ENCODE measurements at places on chromosomes 6 and 20.

DNA sequence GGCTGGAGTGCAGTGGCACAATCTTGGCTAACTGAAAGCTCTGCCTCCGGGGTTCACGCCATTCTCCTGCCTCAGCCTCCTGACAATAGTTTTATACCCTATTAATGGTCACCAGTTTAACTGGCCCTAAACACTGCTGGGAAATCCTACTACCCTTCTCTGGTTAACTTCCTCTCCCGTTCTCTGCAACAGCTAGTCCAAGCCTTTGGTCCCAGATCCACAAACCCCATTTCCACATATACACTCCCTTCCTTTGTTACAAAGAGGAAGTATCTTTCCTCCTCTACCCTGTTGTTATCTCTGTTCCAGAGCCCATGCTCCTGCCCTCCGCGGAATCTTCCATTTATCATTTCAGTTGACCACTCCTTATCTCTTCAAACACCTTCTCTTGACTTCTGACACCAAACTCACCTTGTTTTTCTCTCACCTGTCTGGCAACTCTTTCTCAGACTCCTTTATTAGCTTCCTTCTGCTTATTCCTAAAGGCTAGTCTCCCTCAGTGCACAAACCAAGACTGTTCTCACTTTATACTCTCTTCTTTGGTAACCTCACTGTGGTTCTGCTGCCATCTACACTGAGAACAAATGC is 25.0 kb upstream of the TBC1D22B start:
- DNase-seq: no peak

GRCh38 chr6:134267917-134268361 is 50.0 kb downstream of the SGK1 start:
- DNase-seq: peak; percentile 86

GRCh38 chr6:31558631-31559500 is 11.5 kb downstream of the NFKBIL1 start:
- peak; percentile 41 for DNase-seq

DNA sequence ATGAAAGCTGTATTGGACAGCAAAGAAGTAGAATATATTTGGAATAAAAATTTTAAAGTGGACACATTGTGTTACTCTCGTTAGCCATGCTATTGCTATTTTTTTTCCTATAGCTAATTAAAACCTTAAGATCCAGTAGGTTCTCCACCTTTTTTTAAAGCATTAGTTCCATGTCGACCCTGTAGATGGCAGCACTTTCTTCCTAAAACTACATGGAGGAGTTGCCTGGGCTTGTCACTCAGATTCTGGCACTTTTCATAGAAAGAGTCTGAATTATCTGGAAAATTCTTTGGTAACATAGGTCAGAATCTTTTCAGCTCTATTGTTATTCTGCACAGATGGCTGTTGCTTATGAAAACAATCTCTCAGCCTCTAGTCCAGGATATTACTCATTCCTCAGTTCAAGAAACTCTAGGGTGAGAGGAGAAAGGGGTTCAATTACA is 42.0 kb upstream of the ESR1 start:
- peak; percentile 71 for DNase-seq

DNA sequence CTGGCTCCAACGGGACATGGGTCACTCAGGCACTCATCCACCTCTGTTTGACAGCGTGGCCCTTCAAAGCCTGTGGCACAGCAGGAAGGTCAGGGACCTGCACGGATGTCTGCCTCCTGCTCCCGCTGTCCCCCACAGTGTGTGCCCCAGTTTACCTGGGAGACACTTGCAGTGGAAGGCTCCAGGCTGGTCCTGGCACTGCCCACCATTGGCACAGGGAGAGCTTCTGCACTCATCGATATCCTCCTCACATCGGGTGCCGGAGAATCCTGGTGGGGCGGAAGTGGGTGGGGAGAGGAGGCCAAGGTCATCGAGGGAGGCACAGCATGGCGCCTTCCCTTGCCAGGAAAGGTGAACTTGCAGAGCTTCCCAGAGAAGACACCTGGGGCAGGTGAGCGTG is 6.9 kb downstream of the NOTCH4 start:
- no peak for DNase-seq

- no peak for DNase-seq
These were observed 38.3 kb downstream of the PSMG4 start for GRCh38 chr6:3297006-3297405.

GRCh38 chr20:37386505-37387251 is 40.7 kb downstream of the SRC start:
- no peak for DNase-seq

DNA sequence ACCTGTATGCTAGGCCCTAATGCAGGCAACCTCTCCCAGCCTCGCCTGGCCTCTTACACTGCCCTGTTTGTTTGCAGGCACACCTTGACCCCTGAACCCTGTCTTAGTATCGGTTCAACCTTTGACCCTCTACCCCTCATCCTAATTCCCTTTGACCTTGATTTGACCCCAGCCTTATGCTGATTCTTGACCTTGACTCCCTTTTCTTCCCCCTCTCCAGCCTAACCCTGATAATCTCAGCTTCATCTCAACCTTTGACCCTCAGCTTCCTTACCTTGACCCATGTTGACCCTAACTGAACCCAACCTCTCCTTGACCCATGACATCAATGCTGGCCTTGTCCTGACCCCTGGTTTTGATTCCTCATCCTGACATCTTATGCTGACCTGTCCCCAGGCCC is 33.8 kb downstream of the UQCC2 start:
- no peak for DNase-seq

- no peak for DNase-seq
These were observed 58.4 kb upstream of the ARID1B start for GRCh38 chr6:156718647-156719394.

DNA sequence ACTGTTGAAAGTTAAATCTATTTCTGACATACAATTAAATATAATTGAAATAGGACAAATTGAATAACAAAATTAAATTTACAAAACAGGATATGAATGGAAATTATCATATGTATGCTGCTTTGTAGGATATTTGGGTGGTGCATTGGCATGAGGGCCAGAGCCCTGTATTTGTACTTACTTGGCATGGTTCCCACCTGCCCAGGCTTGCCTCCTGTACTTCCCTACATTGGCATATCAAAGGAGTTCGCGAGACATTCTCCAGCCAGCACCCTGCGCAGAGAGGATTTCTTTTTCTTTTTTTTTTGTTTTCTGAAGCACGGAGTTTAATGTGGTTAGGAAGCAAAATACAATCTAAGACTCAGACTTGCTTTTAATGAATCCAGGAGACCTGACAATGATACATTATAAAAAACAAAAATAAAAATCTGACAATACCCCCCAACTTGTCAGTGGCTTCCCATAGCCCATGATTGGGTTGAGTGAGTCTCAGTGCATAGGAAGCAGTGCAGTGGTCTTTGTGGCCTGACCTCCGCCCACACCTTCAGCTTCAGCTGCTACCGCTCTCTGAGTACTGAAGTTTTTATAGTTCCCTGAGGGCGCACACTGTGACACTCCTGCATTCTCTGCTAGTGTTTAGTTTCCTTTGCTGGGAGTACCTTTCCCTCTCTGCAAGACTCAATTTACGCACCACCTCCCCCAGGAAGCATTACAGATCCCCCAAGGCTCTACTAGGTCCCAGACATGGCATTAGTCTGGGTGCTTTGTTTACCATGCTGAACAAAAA is 440.8 kb downstream of the UTRN start:
- DNase-seq: no peak

GRCh38 chr6:56650191-56650590 is 7.5 kb upstream of the DST start:
- DNase-seq: no peak

- no peak for DNase-seq
These were observed 43.5 kb downstream of the AKIRIN2 start for GRCh38 chr6:87658516-87658915.

DNA sequence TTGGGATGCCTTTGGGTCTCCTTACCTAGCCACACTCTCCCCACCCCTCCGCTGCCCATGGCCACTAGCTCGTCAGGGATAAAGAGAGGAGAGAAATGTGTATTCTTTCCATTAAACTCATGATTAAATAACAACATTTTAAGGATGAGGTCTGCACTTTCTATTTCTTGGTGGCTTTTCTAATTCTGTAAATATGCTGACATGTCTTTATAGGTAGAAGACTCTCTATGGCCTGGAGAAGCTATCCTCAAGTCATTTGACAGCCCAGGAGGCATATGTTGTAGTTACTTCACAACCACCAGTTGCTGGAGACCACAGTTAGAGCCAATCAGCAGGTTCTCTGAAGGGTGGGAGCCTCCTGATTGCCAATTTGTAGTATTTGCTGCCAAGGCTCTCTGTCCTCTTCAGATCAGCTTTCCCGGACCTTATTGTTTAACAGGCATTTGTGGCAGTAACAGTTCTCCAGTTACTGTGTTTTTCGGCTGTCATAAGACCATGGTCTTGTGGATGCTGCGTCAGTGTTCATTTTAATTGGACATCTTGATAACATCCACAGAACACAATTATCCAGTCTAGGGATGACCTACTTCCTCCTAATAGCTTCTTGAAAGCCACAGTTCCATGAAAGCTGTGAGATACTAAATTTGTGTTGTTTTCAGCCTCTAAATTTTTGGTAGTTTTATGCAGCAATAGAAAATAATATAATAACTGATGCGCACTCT is 205.0 kb upstream of the KCNQ5 start:
- DNase-seq: no peak

DNA sequence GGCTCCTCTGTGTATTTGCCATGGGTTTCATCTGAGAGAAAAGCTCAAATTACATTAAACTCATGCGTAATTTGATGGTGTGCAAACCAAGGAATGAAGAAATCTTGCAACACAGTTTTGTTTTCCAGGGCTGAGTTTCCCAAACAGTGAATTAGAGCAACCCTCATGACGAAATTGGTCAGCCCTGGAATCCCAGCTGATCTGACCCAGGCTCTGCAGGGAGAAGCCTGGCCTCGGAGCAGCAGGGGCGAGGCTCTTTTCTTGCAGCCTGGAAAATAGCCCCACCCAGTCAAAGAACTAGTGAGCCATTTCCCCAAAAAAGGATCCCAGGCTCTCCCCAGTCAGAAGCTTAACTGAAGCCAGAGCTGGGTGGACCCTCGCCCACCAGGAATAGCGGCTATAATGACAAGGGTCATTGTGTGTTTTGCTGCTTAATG is 107.3 kb upstream of the SNX9 start:
- DNase-seq: no peak

DNA sequence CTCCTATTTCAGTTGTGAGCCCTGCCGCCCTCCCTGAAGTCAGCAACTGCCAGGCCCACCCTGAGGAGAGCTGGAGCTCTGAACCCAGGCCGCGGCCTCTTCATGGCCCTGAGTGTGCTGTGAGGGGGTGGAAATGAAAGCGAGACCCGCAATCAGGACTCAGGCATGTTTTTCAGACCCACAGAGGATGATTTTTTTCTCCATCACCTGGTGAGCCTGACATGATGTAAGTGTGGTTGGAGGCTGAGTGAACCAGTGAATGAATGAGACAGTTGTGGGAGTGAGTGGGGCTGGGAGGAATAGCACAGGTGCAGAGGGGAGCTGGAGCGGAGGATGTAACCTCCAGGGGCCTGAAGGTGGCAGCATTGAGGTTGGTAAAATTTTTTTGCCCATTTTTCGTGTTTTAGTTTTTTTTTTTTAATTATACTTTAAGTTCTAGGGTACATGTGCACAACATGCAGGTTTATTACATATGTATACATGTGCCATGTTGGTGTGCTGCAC is 18.3 kb downstream of the RAET1L start:
- no peak for DNase-seq

GRCh38 chr20:58565461-58566175 is 50.4 kb upstream of the APCDD1L start:
- no peak for DNase-seq

GRCh38 chr6:12403201-12403826 is 113.2 kb downstream of the EDN1 start:
- DNase-seq: no peak

GRCh38 chr20:47735412-47736400 is 49.6 kb downstream of the SULF2 start:
- DNase-seq: no peak

GRCh38 chr6:77361018-77361417 is 102.3 kb downstream of the HTR1B start:
- DNase-seq: no peak

GRCh38 chr6:45327956-45328522 is at the start of gene RUNX2:
RUNX2 (plus strand) TSS chr6:45328330; CDS start chr6:45328727, 397 bp downstream.
- peak; percentile 14 for DNase-seq

GRCh38 chr6:129621252-129621651 is 88.7 kb downstream of the ARHGAP18 start:
- DNase-seq: no peak

GRCh38 chr20:59352990-59353389 is 52.6 kb downstream of the EDN3 start:
- DNase-seq: no peak

DNA sequence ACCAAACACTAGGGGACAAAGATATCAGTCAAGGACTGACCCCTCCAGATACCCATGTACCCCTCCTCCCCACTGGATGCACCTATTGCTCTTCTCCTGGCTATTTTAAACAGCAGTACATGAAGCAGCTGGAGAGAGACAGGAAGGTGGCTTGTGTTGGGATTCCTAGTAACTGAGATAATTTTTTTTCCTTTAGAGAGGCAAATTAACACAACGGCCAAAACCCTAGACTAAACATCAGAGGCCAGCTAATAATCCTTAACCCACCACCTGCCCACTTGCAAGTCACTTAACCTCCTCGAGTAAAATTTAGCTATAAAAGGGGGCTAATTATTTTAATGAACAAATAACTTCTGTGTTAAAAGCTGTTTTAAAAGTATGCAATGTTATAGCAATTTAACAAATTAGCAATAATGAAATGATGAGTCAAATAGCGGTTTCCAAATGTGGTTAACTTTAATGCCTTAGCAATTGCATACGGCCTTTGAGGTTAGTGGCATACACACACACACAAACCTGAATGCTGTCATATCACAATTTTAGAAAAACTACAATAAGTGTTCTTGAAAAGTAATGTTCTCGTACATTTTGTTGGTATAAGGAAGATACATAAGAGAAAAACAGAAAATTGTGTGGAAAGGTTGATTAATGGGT is 151.7 kb downstream of the FRK start:
- DNase-seq: no peak
